SJSA1 (cell line): ENCODE measurements at places on chromosomes 6 and 20. TPM values are rescaled to one million over a fixed set of nuclear protein-coding genes. Genes with fewer than 3 reads are reported as not detected.

GRCh38 chr6:4209196-4209595 is 73.8 kb upstream of the ECI2 start:
- no peak for DNase-seq

- DNase-seq, result no peak
Measured at GRCh38 chr20:24665196-24665595, 195.8 kb downstream of the SYNDIG1 start.

DNA sequence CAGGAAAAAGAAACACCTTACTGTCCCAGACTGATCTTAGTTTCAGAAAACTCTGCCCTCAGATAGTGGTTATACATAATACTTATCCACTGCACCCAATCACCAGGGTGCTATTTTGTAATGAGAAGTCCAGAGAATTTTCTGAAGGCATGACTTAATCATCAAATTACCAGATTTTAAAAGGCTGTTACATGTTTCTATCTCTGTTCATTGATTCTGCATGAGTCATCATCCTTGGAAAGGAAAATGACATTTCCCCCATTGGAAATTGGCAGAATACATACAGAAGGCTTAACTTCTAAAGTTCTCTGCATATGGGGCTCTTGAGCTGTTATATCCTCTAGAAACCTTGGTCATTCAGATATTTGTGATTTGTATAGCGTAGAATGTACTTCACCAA is 587.9 kb upstream of the FLRT3 start:
- DNase-seq, result no peak

- DNase-seq, result no peak
Measured at GRCh38 chr6:138486249-138487101, 12.8 kb downstream of the NHSL1 start.

DNA sequence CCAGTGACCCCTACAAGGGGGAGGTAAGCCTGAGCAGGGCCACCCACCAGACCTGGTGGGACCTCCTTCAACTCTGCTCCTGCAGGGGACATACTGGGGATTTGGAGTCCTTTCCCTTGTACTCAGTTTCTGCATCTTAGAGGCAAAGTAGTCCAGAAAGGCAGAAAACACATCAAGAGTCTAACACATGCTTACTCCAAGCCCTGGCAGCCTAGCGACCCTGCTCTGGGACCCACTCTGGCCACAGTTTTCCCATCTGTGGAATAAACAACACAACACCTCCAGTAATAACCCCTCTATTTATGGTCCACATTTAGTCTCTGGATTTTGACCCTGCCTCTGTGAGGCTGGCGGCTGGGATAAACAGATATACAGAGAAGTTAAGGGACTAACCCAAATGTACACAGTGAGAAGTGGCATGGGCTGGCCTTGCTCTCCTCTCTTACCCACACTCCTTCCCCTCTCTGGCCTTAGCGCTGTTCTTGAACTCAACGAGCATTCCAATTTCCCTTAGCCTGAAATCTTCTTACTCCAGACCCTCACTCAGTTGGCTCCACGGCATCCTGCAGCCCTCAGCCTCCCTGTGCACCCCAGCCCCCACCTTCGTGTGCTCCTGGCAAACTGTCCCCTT is 16.1 kb upstream of the TLDC2 start:
- DNase-seq, result no peak

Gene REM1
- total RNA-seq, result not detected in 2 replicates

Gene ANGPT4
- total RNA-seq, result not detected in 2 replicates
